ENCODE measurements at places on chromosomes 4 and X.

GRCh38 chrX:152850465-152850864 lies 19.6 kb downstream of the NSDHL start:
- DNase-seq = no peak

DNA sequence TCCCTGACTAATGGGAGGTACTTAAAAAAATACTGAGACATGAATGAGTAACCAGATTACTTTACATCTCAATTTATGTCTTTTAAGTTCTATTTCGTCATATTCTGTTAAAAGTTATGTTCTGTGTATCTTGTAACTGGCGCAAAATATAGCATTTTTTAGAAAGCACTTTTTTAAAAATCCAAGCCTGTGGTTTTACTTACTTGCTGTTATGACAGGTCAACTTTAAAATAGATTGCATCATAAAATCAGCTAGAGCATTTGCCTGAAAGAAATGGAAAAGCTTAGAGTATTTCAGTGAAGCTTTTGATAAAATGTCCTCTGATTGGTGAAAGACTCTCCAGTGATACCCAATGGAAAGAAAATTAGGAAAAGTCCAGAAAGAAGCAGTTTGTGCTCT lies 1892.3 kb upstream of the TENM3 start:
- DNase-seq = peak; percentile 2

GRCh38 chr4:147599206-147599605 lies 18.0 kb upstream of the TMEM184C start:
- DNase-seq = no peak

DNA sequence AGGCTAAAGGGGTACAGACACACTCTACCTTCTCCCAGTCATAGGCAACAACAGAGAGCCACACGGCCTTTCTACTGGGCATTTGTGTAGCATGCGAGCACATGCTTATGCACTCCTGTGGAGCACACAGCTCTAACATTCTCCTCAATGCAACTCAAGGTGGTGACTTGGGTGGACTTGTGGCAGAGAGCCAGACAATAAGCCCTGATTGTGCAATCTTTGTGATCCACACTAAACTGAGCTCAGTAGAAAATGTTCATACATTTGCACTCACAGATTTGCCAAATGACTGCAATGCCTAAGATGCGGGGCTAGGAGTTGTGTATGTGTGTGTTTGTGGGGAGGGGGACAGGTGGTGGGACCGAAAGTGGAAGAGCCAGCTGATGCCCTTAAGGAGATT lies 31.4 kb upstream of the SETD7 start:
- no peak for DNase-seq

DNA sequence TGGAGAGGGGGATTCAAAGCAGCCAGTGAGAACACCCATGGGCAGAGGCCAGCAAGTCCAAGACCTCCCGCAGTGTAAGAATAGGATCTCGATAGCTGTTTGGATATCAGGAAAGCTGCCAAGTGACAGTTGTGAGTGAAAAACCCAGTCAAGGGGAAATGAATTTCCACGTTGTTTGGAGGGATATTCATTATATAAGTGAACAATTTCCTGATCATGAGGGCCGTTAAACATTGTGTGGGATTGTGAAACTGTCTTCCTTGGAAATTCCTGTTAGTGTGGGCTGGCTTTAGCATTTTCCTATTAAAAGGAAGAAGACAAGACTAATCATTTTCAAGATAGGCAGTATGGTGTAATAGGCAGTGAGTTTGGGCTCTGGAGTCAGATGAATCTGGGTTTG lies 15.0 kb downstream of the CLDN2 start:
- peak; percentile 36 for DNase-seq

- no peak for DNase-seq
Measured at GRCh38 chr4:20298455-20298854, 46.8 kb downstream of the SLIT2 start.

DNA sequence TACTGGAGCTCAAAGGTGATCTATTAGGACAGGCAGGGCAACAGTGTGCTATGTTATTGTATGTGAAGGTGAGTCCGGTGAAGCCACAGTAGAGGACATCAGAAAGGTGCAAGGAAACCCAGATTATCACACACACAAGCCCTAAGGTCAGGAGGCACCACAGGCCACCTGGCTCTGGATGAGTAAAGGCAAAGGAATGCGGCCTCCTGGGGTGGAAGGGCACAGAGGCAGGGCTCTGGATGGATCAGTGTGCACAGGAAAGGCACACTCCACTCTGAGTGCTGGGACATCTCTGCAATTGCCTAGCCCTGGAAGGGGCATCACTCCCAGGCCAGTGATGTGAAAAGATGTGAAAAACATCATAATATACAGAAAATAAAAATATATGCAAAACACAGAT lies 683.5 kb downstream of the TRIML1 start:
- no peak for DNase-seq

- no peak for DNase-seq
Measured at GRCh38 chrX:43656005-43656494, at the start of gene MAOA. TSS of gene MAOA (plus strand) at chrX:43656299. CDS start at chrX:43656342, 43 bp downstream.
